Activated CD4-positive, alpha-beta memory T cell treated with anti-CD3 and anti-CD28 coated beads for 36 hours (primary cell): ENCODE measurements at places on chromosomes 3 and 15. TPM values are rescaled to one million over a fixed set of nuclear protein-coding genes. Genes with fewer than 3 reads are reported as not detected.

The TEX9 gene
- total RNA-seq: 1.6 TPM

The TGM5 gene
- not detected for total RNA-seq

The ADAMTS7 gene
- total RNA-seq: 0.10 TPM

The TCF12 gene
- total RNA-seq: 63.7 TPM

The HRG gene
- not detected for total RNA-seq

The GPR149 gene
- total RNA-seq: not detected

The DZIP3 gene
- total RNA-seq: 11.3 TPM

The ARHGEF26 gene
- 0.34 TPM for total RNA-seq

The GOLGA6B gene
- total RNA-seq: not detected

The SNX22 gene
- total RNA-seq: 0.68 TPM

The CDCP1 gene
- 0.53 TPM for total RNA-seq

The CERS3 gene
- 0.19 TPM for total RNA-seq

The LTK gene
- 0.29 TPM for total RNA-seq

The GOLGA8T gene
- not detected for total RNA-seq

The IL20RB gene
- 0.97 TPM for total RNA-seq

The TIGIT gene
- total RNA-seq: 57.0 TPM

The GADL1 gene
- not detected for total RNA-seq

The CAPN3 gene
- 2.7 TPM for total RNA-seq

The LRTM1 gene
- not detected for total RNA-seq

The CACNA1D gene
- total RNA-seq: 0.24 TPM

The SLC12A8 gene
- total RNA-seq: 1.00 TPM

The PIGBOS1 gene
- total RNA-seq: 10.5 TPM

The ALDH1L1 gene
- not detected for total RNA-seq

The ACAN gene
- total RNA-seq: not detected

The GXYLT2 gene
- total RNA-seq: not detected

The IL16 gene
- total RNA-seq: 63.1 TPM

The CHRFAM7A gene
- total RNA-seq: 0.90 TPM

The DCBLD2 gene
- 1.6 TPM for total RNA-seq

The DET1 gene
- total RNA-seq: 1.9 TPM

The RPP25 gene
- 3.8 TPM for total RNA-seq

The SMCO1 gene
- total RNA-seq: not detected

The HYAL1 gene
- total RNA-seq: not detected

The BFSP2 gene
- total RNA-seq: not detected
